ENCODE measurements at places on chromosomes 16 and 17.

GRCh38 chr17:76353599-76354316 lies at the start of gene PRPSAP1:
Gene PRPSAP1 (minus strand): TSS chr17:76353916. CDS start chr17:76353703, 213 bp downstream.
- DNase-seq, result peak; percentile 92

GRCh38 chr17:71427801-71428200 lies 693.0 kb upstream of the SOX9 start:
- DNase-seq, result no peak

- DNase-seq, result no peak
Observed at GRCh38 chr16:23561586-23561985, 4.1 kb downstream of the UBFD1 start.

DNA sequence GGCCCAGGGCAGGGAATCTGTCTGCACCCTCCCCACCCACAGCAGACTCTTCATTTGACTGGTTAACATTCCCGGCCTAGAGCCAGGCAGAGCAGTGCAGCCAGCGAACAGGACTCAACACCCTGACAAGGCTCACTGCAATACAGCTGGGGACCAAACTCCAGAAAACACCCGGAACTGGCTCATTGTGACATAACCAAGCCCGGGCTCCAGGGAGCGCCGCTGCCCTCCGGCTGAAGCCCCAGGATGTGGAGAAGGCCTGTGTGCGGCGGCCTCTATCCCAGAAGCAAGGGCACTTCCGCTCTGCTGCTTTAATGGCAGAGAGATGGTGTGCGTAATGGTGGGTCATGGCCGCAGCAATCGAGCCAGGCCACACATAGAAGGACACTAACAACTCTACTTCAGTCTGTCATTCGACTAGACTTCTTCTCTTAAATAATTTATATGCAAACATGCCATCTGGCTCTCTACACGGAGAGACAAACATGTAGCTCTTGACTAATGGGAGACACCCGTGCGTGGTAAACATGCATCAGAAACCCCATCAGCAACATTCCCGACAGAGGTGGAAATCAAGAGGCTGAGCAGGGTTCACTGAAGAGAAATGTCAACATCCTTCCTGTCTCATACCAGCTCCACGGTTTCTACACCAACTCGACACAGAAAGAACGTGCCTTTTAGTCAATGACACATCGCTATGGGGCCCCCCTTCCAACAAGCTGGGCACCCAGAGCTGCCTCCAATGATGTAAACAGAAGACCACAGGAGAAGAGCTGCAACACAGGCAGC lies 18.0 kb downstream of the KLHDC4 start:
- no peak for DNase-seq

- peak; percentile 62 for DNase-seq
Observed at GRCh38 chr17:42252597-42253550, 23.3 kb downstream of the STAT5B start.

DNA sequence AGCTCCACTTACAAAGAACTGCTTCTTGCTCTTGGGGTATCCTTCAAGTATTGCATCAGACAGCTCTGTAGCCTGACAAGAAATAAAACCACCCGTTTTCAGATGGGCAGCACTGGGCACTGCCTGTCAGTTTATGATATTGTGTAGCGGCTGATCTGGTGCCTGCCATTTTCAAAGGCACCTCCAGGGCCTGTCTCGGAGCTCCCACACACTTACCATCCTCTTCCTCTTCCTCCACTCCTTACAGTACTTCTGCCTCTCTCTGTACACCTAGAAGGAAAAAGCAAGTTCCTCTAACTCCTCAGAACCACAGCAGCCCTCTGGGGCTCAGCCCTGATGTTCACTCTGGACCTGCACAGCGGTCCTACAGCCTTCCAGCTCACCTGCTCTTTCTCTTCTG lies 4.4 kb downstream of the PSMC3IP start:
- DNase-seq, result no peak

- peak; percentile 97 for DNase-seq
Observed at GRCh38 chr17:62819511-62820221, 11.6 kb upstream of the MARCHF10 start.

DNA sequence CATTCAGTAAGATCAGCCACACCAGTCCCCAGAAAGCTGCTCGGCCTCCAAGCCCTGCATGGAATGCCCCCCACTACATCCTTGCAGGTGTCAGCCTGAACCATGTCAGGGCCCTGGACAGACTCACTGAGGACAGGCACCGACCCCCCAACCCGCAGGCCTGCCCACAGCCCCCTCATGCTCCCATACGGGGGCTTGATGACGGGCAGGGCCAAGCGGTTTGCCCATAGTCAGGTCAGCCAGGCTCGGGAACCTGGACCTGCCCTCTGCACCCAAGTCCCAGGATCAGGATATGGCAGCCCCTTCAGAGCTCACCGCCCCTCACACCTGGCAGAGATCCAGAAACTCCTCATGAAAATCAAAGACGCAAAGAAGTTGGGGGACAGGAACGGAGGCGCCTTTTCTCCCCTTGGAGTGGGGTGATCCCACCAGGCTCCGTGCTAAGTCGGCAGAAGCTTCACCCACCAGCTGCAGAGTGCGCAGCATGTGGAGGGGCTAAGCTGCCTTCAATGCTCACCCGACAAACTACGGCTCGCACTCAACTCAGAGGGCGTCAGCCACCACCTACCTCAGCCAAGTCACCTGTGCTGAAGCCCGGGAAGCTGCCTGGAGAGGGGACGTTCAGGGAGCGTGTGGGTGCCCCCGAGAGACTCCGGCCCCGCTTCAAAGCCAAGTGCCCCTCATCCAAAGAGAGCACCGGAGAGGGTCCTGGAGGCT lies 26.5 kb downstream of the GNPTG start:
- no peak for DNase-seq

DNA sequence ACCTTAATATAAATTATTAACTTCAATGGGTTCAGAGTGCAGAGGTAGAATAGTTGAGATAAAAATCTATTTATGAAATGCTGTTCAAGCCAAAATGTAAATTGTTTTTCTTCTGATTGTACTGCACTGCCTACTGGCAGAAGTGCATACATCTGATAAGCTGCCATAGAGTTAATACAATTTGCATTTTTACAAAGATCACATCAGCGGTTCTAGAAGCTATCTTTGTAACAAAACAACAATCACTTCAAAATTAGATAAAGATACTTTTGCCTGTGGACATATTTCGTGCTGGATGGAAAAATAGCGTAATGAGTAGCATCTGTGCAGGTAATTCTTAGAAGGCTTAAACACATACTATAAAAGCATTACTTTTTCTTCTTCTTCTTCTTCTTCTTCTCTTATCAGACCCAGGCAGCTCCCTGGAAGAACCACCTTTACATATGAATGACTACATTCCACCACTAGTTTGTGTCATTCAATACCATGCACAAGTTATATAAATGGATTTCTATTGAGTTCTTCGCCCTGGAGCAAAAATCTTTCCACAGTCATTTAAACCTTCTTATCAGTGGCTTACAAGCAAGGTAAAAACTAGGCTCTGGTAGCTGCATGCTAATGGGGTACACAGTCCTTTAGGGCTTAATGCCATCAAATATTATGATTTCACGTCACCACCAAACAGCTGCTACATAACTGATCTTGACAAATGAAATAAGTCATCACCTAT lies 47.0 kb downstream of the SYNRG start:
- no peak for DNase-seq

GRCh38 chr17:5986644-5987043 lies 83.5 kb upstream of the WSCD1 start:
- DNase-seq, result no peak
